ENCODE measurements at places on chromosomes 12 and 14.

- DNase-seq = no peak
Measured at GRCh38 chr12:122934722-122935121, 31.5 kb downstream of the ABCB9 start.

GRCh38 chr14:102980409-102980810 lies 57.9 kb downstream of the AMN start:
- DNase-seq = no peak

- no peak for DNase-seq
Measured at GRCh38 chr14:25570483-25570882, 520.5 kb upstream of the STXBP6 start.

DNA sequence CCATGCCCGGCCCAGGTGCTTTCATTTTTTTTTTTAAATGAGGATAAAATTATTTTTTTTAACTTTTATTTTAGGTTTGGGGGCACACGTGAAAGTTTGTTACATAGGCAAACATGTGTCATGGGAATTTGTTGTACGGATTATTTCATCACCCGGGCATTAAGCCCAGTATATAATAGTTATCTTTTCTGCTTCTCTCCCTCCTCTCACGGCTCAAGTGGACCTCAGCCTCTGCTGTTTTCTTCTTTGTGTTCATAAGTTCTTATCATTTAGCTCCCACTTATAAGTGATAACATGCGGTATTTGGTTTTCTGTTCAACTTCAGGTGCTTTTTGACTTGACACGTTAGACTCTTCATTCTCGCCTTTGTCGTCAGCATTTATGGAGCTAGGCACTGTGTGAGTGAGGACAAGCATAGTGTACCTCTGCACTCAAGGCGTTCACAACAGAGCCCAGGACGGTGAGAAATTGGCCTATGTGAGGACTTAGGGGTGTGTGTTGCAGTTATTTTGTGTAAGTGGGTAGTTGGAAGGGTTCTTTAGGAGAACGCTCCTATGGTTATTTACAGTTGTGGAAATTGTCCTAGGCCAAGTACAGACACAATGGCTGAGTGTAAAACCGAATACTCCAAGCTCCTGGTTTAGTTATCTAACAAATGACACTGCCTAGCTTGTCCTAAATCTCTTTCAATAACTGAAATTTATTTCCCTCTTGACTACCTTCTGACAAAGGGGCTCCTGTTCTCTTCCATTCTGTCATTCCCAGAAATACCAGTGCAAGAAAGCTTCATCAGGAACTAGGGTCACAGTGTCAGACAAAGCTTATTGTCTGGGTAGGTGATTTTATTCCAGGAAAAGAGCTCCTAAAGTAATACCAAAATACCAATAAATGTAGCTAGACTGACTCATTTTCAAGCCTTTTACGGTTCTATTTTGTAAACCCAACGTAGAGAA lies 200.5 kb upstream of the PRICKLE1 start:
- DNase-seq = no peak

DNA sequence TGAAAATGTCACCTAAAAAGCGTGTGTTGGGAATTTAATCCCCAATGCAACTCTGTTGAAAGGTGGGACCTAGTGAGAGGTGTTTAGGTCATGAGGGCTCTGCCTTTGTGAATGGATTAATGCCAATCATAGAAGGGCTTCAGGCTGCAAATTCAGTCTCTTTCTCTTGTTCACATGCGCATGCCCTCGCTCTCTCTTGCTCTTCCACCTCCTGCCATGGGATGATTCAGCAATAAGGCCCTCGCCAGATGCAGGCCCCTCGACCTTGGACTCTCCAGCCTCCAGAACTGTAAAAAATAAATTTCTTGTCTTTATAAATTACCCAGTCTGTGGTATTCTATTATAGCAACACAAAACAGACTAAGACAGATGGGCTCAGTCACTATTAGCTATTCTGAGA lies 55.4 kb downstream of the PLXNC1 start:
- DNase-seq = no peak

GRCh38 chr14:54554401-54554800 lies 12.5 kb upstream of the SAMD4A start:
- no peak for DNase-seq

GRCh38 chr12:69298947-69299346 lies 49.2 kb upstream of the LYZ start:
- DNase-seq = no peak

- DNase-seq = no peak
Measured at GRCh38 chr14:51201890-51202289, 38.2 kb upstream of the TMX1 start.

- no peak for DNase-seq
Measured at GRCh38 chr14:59208224-59208814, 19.9 kb downstream of the DAAM1 start.

- no peak for DNase-seq
Measured at GRCh38 chr14:68577802-68578541, 214.9 kb downstream of the ZFP36L1 start.

- peak; percentile 69 for DNase-seq
Measured at GRCh38 chr12:100672075-100672592, 98.7 kb downstream of the GAS2L3 start.

- DNase-seq = no peak
Measured at GRCh38 chr12:29578731-29579130, 81.2 kb upstream of the OVCH1 start.

All from activated CD8-positive, alpha-beta memory T cell treated with anti-CD3 and anti-CD28 coated beads, Interleukin-2, amount 50 U/mL, for 48 hours (primary cell).